Right ventricle myocardium inferior (tissue), 1 donor: ENCODE measurements at places on chromosomes 11 and 22.

- no peak for DNase-seq
These were observed 63.4 kb downstream of the KCNJ1 start for GRCh38 chr11:128803449-128804245.

- peak; percentile 88 for DNase-seq
These were observed 237.4 kb downstream of the TTC28 start for GRCh38 chr22:28442264-28442710.

DNA sequence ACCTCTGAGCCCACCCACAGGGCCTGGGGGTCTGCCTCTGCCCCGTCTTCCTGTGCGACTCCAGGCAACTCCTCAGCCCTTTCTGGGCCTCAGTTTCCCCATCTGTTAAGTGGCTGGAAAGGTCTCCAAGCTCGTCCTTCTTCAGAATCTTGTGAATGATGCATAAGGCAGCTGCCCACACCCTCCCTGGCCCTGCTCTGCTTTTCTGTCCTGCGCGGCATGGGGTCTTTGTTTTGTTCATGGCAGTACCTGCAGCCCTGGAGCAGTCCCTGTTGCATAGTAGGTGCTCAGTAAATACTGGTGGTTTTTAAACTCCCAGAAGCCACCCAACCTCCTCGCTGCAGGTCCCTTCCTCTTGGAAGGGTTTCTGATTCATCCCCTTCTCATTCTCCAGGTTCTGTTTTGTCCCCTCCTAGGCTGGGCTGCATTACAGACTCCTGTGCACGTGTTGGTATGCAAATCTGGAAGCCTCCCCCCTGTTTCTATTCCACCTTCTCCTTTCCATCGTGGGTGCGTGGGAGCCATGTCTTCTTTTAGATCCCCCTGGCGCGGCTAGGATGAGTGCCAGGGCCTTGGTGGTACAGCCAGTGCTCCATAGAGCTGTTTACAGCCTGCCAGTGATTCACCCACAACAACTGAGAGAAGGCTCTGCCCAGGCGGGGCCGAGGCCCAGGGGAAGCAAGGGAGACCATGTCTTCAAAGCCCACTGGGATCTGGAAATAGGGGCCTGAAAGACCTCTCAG, 19.3 kb upstream of the SYT7 start:
- no peak for DNase-seq

DNA sequence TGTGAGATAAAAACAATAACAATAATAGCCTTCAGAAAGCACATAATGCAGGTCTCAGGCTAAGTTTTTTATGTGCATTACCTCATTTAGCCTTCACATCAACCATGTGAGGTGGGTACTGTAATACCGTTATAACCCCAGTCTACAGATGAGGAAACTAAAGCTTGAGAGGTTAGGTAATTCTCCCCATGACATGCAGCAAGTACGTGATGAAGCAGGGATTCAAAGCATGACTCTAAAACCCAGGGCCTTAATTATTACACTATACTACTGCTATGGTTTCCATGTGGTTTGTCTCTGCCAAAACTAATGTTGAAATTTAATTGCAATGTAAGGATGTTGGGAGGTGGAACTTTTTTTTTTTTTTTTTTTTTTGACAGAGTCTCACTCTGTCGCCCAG, 37.7 kb upstream of the FDX1 start:
- DNase-seq = no peak

- no peak for DNase-seq
These were observed 8.9 kb downstream of the SCGB1A1 start for GRCh38 chr11:62427630-62428233.

DNA sequence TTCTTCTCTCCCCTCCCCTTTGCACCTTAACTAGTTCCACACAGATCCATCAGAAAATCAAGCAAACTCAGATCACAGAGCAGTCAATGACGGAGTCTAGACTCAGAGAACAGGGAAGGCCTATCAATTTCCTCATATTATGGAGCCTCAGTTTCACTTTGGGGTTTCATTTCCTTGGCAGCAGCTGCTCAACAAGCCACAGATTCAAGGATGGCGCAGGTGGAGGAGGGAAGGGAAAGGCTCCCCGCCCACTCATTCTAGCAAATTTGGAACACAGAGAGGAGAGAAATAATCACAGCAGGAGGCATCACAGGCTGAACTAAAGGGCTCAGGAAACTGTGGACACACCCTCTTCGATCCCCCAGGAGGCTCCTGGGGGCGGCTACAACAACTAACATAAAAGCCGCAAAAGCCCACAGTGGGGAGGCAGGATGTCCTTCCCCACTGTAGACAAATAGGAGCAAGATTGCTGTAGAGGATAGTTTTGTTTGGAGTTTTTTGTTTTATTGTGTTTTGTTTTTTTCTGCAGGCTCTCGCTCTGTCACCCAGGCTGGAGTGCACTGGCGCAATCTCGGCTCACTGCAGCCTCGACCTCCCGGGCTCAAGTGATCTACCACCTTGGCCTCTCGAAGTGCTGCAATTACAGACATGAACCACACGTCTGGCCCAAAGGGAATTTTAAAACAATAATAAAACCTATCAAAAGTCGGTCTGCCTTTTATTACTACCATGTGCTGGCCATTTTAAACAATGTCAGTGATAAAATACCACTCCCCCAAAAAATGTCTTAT, 3.4 kb downstream of the PLAAT3 start:
- DNase-seq = no peak

DNA sequence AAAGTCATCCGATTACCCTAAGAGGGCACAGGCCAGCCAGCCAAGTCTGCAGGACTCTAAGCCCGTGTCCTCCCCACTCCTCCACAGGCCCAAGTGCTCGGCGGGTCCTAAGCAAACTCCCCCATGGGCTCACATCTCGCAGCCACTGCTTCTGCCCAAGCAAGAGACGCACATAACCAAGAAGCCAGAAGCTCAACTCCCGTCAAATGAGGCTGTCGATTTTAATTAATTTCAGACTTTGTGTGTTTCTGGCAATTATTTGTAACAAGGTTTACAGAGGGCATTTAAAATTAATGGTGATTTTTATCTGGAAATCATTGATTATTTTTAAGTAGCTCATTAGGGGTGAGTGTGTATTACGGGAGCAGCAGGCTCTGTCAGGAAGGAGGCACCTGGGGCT, 27.4 kb downstream of the PHF21B start:
- DNase-seq = no peak

- DNase-seq = no peak
These were observed 12.9 kb downstream of the DTX4 start for GRCh38 chr11:59184691-59185339.

DNA sequence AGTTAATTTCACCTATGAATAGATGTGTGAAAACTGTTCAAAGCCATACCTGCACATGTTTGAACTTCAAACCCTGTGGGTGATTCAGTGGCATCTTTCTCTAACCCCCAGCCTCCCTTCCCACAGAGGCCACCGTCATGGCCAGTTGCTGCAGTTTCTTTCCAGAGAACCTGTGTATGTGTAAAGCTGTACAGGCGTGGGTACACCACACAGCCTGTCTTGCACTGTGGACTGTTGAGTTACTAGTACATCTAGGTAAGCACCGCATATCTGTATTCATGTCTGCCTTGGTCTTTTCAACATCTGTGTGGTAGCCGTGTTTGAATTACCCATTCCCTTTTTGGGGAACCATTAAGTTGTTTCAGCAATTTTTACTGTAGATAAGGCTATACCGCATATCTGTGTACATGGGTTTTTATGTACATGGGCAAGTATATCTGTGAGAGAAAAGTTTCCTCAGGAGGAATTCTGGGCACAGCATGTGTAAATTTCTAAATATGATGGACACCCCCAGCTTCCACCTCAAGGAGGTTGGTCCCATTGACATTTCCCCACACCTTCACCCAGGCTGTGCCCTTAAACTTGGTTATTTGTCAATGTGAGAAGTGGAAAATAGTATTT, 13.9 kb downstream of the NEAT1 start:
- DNase-seq = no peak

GRCh38 chr11:63942803-63943202, 4.0 kb downstream of the NAA40 start:
- no peak for DNase-seq
